SIG-M5 (cell line): ENCODE measurements at places on chromosomes 7 and 10.

GRCh38 chr7:118104812-118105441 is 79.0 kb upstream of the LSM8 start:
- peak; percentile 10 for DNase-seq

DNA sequence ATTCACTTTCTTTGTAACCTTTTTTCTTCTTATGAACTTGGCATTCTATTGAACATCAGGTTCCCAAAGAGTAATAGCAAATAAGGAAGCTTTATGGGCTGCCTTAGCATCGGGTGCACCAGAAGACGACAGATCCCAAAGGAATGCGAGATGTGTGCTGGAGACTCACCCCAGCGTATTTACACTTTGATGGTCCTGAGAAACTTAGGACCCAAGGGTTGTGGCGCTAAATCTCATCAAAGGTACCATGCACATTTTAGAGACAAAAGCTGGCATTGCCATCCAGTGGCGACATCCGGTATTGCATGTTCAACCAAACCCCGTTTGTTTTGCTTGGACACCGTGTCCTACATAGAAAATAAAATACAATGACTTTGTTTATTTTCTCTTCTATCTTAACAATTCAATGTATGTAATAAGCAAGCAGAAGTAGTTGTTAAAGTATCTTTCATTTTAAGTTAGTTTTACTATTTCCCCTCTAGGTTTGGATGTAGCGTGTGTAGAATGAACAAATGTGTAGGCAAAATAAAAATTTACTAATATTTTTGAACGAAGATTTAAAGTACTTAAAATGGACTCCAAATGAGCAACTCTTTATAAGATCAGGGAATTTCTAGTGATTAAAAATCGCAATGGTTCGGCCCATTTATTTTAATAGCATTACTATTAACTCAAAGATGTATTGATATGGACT is 1154.8 kb downstream of the GATA3 start:
- no peak for DNase-seq

- DNase-seq: no peak
Measured at GRCh38 chr10:51588984-51589383, 110.4 kb downstream of the CSTF2T start.

DNA sequence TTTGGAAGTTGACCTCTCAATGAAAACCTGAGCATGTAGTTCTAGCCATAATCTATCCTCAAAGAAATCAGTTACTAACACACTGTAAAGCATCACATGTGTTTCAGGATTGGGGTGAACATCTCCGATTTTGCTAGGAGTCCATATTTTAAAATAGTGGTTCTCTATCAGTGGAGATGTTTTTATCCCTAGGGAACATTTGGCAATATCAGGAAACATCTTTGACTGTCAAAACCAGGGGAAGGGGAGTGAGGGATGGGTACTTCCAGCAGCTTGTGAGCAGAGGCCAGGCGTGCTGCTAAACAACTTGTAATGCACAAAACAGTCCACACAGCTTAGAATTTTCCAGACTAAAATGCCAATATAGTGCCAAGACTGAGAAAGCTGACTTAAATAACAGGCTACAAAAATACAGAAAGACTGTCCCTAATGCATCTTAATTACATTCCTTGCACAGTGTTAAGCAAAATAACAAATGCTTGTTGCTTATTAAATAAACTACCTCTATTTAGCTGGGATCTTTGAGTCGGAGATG is 120.9 kb downstream of the CRPPA start:
- DNase-seq: no peak

- DNase-seq: no peak
Measured at GRCh38 chr7:92854501-92855238, 18.3 kb upstream of the CDK6 start.

- DNase-seq: no peak
Measured at GRCh38 chr7:86926732-86927131, 132.7 kb downstream of the ELAPOR2 start.

DNA sequence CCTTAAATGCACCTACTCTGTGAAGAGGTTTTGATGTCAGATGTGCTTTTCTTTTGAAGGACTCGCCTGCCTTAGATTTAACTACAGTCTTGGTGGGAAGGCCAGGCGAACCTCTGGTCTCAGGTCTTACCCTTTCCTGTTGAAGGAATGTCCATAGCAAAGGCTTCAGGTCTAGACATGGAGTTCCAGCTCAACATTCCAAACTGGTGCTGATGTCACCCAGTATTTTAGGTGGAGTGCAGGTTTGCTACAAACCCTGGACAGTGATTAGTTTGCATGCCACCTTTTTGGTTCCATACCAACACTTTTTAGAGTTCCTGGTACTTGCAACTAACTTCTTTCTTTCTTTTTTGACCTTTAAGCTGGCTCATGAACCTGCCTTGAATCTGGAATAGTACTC is 258.7 kb downstream of the GFRA1 start:
- DNase-seq: no peak

DNA sequence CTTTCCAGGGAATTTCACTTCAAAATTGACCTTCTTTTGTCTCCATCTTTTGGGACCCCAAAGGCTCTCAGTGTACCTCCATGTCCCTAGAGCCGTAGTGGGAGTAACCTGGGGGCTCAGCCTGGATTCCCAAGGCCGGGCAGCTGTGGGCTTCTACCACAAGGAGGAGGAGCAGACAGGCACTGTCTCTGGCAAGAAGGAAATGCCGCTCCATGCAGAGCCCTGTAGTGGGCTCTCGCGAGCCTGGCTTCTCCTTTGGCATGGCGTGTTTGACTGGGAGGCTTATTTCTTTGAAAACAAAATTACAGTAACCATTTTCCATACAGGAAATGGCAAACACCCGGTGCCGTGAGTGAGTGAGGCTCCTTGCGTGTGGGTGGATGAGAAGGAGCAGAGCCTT is 76.8 kb upstream of the FAM180A start:
- DNase-seq: no peak

DNA sequence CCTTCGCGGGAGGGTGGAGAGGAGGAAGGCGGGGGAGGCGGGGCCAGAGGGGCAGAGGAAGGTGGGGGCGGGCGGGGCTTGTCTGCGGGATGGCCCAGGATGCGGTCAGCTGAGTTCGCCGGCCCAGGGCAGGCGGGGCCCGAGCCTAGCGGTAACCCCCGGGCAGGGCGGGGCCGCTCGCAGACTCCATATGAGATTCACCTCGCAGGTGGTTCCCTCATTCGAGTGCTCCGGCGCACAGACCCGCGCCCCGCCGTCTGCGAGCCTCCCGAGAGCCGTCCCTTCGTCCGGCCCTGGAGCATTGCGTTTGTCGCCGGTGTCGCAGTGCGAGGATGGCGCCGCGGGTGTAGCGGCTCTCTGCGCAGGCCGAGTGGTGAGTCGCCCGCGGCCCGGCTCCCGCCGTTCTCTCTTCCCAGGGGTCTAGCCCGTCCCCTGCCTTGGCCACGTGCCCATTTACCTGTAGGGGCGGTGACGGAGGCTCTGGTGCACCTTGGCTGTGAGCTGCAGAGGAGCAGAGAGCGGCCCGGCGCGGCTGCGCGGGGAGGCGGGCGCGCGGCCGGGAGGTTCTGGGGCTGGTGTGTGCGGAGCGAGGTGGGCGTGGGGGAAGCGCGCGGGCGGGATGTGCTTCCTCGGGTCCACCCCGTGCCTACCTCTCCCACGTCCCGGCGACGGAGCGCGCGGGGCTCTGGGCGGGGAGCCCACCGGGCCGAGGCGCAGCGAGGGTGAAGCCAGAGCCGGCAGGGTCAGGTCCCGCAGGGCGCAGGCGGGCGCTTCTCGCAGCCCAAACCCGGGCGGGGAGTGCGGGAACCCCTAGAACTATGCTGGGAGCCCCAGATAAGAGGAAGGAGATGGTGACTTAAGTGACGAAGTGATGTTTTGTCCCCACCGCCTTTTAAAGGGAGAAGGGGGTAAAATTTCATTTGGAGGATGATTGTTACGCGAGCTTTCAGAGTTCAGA is at the start of gene UPP1:
Gene UPP1, plus strand, starts transcription at position 220 of the 958 bp plus-strand sequence. CDS start 5,519 bp downstream, outside the sequence.
- no peak for DNase-seq
